ENCODE measurements at places on chromosomes 12 and 14. TPM values are rescaled to one million over a fixed set of nuclear protein-coding genes. Genes with fewer than 3 reads are reported as not detected.

DNA sequence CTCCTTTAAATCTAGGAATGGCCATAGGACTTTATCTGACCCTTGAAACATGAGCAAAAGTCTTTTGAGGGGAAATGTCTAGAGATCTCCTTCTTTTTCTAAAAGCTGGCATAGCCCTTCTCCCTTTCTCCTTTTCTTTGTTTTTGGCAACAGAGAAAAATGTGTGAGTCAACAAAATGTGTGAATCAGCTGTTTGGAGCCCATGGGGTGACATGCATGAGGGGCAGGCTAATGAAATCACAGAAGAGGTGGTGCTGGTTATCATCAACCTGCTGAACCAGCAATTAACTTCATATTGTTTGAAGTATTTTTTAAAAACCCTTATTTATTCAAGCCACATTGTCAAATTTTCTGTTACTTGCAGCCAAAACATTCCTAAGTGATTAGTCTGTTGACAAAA lies 132.3 kb downstream of the CCDC59 start:
- DNase-seq, result no peak

Gene NGB
- not detected for total RNA-seq

DNA sequence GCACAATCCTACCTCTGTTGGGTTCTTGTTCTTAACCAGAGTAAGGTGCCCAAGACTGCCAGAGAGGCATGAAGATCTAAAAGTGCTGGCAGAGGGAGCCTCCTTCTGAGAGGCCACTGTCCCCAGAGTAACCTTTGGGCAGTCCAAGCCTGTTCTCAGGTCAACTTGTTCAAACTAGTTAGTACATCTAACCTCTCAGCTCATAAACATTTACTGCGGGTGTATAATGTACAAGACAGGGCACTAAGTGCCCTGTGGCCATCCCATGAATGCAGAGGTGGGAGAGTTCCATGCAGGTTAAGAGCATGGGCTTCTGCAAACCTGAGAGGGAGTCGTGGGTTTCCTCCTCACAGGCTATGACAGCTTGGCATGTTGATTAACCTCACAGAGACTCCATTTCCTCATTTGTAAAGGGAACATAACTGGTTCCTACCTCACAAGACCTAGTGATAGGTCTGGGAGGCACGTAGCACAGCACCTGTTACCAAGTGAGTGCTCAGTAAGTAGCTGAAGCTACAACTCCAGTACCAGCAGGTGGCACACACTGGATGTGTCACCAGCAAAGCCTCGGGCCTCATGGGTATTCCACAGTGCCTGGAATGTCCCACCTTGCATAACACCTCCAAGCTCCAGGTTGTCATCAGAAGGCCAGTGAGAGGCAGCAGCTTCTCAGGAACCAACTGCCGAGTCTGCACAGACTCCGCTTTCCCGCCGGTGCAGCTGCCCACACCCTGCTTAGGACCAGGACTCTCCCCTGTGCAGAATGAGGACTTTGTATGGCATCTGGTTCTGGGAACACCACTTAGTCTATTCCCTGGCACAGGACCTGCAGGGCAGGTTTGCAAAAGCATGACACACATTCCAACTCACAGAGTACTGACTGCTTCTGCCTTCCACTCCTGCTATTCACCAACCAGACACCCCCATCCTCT lies 4.4 kb downstream of the VDR start:
- DNase-seq, result no peak

GRCh38 chr14:38950676-38951075 lies 152.4 kb downstream of the SEC23A start:
- no peak for DNase-seq

DNA sequence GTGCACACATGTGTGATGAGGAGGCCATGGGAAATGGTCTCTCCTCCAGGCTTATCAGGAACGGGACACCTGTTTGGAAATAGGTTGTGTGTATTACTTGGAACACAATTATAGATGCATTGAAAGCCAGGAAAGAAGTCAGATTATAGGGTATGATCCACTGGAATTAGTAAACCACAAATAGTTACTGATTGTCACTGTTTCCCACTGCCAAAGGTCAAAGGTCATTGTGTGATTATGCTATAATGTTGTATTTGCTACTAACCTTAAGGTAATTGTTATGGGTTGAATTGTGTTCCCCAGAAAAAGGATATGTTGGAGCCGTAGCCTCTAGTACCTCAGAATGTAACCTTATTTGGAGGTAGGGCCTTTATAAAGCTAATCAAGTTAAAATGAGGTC lies 129.9 kb upstream of the FBXO33 start:
- DNase-seq, result no peak

DNA sequence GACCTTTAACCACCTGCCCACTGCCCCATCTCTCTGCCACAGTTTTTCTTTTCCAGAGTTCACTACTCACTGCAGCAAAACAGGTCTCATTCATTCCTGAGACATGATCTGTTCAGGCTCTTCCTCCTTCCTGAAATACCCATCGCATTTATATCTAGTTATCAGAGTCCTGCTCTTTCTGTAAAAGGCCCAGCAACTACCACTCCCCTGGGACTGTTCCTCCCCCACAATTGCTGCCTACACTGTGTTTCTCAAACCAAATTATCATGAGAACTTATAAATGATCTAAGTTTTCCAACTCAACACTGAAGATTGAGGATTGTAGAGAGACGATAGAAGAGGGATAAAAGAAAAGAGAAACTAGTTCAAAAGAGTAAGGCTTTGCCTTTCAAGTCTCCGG lies 40.8 kb upstream of the EPS8 start:
- DNase-seq, result no peak

- DNase-seq, result peak; percentile 20
These were observed 1.7 kb downstream of the KCNH3 start for GRCh38 chr12:49540229-49541139.

GRCh38 chr12:68227356-68227755 lies 1.7 kb upstream of the IL26 start:
- no peak for DNase-seq

DNA sequence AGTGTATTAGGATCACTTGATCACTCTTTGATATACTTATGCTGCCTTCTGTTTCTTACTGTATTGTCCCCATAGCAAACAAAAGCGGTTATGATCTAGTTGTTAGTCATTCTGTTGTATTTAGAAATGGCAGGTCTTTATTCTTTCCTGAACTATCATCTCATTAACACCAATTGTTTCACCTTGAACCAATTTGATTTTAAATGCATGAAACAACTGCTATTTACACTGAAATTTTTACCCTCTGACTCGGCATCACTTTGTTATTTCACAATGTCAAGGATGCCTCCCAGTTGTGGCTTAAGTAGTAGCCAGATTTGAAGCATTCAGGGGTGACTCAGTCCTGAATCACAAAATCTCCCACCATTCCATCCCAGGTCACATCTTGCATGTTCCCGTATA lies 303.5 kb downstream of the EGLN3 start:
- DNase-seq, result no peak

Gene OTOGL
- total RNA-seq, result 0.27 TPM

Gene CATSPERB
- total RNA-seq, result 0.37 TPM

- DNase-seq, result no peak
These were observed 491.2 kb upstream of the FLRT2 start for GRCh38 chr14:85038526-85039352.

Gene BMP4
- 7.1 TPM for total RNA-seq

DNA sequence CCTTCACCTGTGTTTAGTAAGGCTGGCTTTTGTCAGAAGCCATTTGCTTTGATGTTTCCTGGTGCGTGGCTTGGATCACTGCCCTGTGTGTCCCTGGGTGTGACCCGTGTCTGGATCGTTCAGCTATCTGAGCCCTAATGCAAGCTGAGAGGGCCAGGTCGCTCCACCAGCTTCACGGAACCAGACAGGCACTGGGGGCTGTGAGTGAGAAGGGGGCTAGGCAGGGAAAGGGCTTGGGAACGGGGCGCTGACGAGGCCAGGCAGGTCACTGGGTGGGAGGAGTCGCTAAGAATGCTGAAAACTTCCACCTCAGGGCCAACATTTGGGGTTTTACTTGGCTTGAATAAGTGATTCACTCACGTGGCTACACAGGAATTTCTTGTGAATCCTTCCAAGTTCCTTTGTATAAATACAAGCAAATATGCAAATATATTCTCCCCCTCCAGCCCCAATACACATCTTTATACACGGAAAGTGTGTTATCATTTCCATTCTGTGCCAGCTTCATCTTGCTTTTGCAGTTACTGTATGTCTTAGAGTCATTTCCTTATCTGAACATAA lies 24.2 kb upstream of the MMP17 start:
- no peak for DNase-seq

Gene LRIG3
- total RNA-seq, result 4.3 TPM

DNA sequence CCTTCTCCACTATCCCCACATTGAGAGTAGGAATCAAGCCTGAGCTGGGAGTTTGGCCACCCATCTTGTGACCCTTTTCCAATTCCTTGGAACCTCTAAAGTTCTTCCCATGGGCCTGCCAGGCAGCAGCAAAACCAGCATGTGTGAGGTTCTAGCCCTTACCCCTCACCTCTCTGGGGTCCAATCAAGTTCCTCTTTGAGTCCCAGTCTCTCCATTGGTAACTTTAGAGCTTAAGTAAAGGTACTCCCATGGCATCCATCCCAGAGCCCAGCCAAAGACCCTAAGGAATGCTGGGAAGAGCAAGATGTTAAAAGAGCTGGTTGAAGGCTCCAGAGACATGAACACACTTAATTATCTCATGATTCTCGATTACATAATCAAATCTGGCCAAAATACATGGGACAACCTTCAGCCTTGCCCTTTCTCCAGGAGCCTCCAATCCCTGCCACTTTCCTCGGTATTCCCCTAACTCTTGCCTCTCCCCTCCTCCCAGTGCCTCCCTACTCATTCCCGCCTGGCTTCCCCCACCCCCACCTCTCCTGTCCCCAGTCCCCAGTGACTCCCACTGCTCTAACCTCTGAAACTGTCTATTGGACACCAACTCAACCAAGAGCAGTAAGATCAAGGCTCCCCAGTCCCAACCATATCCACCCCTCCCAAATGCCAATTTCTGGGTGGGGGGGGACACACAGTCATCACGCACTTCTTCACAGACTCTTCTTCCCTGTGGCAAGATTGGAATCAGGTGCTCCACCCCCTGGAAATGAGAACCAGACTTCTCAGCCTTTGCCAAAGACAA lies 4.8 kb upstream of the TNS2 start:
- no peak for DNase-seq

DNA sequence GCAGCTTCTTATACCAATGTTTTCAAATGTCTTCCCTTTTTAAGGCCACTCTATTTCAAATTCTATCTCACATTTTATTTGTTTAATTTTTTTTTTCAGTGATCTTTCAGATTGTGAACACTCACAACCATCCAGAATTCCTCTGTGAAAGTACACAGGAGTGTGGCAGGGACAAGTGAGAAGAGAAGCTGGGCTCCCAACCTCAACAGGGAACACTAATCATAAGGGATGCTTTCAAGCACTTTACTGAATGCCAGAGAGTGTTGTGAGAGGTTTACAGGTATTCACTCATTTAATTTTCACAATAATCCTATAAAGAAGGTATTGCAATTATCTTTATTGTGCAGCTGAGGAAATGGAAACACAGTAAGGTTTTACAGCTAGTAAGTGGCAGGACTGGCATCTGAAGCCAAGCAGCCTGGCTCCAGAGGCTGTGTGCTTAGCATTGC lies 60.1 kb upstream of the PYGL start:
- DNase-seq, result no peak

- DNase-seq, result no peak
These were observed 2.5 kb downstream of the LGALS3 start for GRCh38 chr14:55131370-55132137.

DNA sequence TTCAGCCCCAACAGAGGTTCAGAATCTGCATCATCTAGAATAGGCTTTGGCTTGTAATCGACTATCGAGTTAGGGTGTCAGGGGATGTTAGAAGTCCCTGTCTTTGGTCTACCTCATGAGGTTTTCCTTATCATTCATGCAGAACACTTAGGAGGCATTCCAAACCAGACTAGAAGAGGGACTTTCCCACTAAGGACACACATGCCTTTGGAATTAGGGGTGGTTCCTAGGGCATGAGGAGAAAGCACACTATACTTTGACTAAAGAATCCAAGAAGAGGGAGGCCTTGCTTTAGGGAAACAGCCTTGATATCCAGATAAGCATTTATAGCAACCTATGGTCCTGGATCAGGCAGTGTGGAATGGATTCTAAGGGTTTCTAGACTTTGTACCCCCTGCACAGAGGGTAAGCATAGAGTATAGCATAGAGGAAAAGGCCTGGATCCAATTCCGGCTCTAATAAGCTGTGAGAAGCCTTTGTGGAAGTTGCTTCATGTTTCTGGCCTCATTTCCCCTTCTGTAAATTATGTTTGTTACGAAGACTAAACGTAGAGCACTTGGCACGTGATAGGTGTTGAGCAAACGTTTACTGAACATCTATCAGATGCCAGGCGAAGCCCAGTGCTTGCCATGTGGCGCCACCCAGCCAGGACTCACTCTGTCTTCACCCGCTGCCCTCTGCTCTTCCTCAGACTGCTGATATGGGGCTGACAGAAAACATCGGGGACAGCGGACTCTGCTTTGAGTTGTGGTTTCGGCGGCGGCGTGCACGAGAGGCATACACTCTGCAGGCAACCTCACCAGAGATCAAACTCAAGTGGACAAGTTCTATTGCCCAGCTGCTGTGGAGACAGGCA lies 13.2 kb downstream of the ZNF219 start:
- DNase-seq, result peak; percentile 70

Gene FOXG1
- not detected for total RNA-seq

- DNase-seq, result no peak
These were observed 96.6 kb upstream of the PCED1B start for GRCh38 chr12:46982629-46983392.

GRCh38 chr14:43479596-43480195 lies 1027.4 kb downstream of the FSCB start:
- DNase-seq, result no peak

Gene EEF1AKMT3
- 1.6 TPM for total RNA-seq

GRCh38 chr14:61113561-61114225 lies 132.6 kb downstream of the SLC38A6 start:
- DNase-seq, result no peak

DNA sequence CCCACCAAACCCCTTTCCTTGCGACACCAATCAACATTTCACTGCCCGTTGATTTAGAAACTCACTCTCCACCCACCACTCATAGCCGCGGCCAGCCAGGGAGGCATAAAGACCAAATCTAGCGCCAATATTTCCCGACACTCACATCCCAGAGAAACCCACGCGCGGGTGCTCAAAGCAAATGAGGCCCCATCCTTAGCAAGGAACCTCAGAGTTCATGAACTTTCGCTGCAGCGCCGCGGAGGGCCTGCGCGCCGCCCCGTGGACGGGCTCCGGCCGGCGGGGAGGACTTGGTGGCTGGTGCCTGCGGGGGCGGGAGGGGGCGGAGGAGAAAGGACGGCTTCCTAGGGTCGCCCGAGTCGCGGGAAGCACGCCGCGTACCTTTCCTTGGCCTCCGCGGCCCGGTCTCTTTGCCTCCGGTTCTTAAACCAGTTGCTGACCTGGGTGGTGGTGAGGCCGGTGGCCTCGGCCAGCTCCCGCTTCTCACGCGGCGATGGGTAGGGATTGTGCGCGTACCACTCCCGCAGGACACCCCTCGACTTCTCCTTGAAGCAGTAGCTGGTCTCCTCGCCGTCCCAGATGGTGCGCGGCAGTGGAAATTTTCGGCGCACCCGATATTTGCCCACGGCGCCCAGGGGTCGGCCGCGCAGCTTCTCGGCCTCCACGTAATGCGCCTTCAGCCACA lies 886 bp downstream of the SIX1 start:
- peak; percentile 33 for DNase-seq

Gene CCDC177
- total RNA-seq, result not detected

Gene AGAP2
- 7.5 TPM for total RNA-seq
